Stimulated activated CD4-positive, alpha-beta T cell treated with anti-CD3 and anti-CD28 coated beads, Interleukin-15, amount 100 ng/mL, for 24 hours (primary cell): ENCODE measurements at places on chromosomes 4 and X.

DNA sequence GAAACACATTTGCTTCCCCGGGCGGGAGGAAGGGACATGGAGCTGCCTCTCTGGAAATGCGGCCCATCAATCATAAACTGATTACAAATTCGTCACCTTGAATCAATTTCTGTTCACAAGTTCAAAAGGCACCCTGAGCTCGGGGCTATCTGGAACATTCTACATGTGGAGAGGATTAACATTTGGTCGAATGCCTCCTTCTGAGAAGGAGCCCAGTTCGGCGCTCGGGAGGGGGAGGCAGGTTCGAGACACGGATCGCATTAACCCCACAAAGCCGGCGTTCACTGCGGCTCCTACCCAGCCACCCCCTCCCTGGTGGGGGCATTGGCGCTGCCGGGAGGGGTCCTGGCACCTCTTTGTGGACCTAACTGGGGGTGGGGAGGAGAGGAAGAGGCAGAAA lies 108.0 kb downstream of the CPZ start:
- no peak for DNase-seq

- no peak for DNase-seq
These were observed at the start of gene CLNK for GRCh38 chr4:10684631-10685030. CLNK (minus strand) TSS chr4:10684768; CDS start chr4:10667869, 16,899 bp downstream.

- no peak for DNase-seq
These were observed 61.1 kb downstream of the IQCM start for GRCh38 chr4:149754526-149754925.

GRCh38 chr4:58456727-58457384 lies 1346.7 kb upstream of the IGFBP7 start:
- DNase-seq: no peak

DNA sequence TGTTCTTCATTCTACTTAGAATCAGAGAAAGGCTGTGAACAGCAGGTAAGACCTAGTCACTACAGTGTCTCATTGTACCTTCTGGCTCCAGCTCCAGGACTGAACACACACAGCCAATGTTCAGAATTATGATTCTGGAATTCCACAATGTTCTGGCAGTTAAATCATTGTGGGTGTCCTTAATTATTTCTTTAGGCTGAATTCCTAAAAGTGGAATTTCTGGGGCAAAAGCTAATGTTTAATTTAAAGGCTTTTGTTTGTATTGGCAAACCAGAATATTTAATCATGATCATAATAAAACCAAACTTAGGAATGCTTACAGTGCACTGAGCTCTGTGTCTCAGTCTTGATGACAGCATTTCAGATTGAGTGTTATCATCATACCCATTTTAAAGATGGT lies 67.0 kb upstream of the FAT1 start:
- no peak for DNase-seq

GRCh38 chr4:186105647-186106321 lies 1.3 kb downstream of the FAM149A start:
- no peak for DNase-seq

DNA sequence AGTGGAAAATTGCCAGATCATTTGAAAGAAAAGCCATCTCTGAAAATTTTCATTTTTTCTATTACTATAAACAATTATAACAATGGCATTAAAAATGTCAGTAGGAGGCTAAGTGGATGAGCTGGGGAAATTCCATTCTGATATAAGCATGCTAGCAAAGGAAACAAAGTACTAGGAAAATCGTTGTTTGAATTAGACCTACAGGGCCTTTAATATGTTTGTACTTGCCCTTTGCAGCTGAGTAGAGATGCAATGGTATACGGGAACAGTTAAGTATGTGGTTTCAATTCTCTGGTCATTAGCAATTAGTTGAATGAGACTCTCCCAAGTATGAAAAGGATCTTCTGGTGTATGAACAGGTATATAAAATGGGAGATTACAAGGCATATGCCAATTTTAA lies 452.2 kb downstream of the PCDH11X start:
- no peak for DNase-seq

DNA sequence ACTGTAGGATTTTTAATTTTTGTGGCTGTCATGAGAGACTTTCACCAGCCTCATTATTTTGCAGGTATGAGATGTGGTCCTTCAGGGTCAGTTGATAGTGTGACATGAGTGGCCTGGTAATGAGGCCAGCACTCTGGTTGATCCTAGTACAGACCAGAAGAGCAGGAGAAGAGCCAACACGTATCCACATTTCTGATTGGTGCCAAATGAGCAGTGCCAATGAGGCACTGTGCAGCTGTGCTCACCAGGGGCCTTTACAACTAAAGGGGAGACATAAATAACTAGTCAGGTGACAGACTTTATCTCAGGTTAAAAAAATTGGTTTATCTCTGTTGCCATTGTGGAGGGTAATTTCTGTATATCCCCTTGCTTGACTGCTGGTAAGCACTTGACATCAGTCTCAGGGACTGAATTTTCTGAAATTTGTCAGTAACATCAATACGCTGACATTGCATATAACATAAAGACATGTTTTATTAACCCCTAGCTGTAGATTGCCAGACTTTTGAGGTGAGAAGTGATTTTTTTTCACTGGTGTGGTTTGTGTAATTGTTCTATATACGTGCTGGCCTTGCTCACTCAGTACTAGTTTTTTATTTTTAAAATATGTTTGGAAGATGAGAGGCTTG lies 101.2 kb downstream of the AFF1 start:
- no peak for DNase-seq

- DNase-seq: no peak
These were observed 83.6 kb downstream of the TSPAN5 start for GRCh38 chr4:98574816-98575215.

- DNase-seq: no peak
These were observed 79.2 kb downstream of the F11 start for GRCh38 chr4:186345184-186345583.

GRCh38 chr4:70315928-70316327 lies 18.9 kb upstream of the CABS1 start:
- no peak for DNase-seq

DNA sequence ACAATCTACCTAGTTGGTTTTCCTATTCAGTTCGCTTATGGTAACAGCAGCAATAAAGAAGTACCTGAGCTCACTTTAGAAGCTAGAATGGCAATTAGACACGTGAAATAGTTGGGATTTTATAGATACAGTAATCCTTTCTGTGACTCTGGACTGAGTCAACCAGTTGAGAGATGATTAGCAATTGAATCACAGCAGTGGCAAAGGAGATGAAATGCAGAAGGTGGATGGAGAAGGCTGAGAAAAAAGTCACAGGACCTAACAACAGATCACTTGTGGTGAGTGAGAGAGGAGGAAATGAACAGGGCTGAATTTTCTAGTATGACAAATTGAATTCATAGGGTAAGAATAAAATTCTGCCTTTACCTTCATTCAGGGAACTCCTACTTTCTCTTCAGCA lies 197.1 kb upstream of the MAGEB18 start:
- DNase-seq: no peak

- DNase-seq: no peak
These were observed 138.2 kb upstream of the HUWE1 start for GRCh38 chrX:53824686-53825085.

GRCh38 chr4:183191630-183192029 lies 92.6 kb downstream of the WWC2 start:
- DNase-seq: no peak

DNA sequence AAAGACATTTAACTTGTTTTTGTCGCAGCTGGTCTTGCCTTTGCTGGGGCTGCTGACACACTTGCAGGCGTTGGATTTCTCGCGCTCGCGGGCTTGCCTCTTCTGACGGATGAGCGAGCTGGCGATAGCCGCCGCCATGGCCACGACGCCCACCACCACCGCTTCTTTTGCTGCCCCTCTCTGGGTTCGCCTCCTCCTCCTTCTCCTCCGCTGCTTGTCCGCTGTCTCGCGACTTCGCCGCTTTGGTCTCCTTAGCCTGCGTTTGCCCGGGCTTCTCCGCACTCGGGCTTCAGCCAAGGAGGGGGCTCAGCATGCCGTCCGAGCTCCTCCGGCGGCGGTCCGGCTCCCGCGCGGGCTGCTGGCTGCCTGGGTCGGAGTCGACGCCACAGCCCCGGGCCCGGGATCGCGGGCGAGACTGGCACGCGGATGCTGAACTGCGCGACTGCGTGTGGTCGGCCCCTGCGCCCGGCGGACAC lies 613 bp downstream of the FGF13 start:
- DNase-seq: peak; percentile 0

GRCh38 chr4:32847461-32847860 lies 2127.3 kb downstream of the PCDH7 start:
- no peak for DNase-seq

DNA sequence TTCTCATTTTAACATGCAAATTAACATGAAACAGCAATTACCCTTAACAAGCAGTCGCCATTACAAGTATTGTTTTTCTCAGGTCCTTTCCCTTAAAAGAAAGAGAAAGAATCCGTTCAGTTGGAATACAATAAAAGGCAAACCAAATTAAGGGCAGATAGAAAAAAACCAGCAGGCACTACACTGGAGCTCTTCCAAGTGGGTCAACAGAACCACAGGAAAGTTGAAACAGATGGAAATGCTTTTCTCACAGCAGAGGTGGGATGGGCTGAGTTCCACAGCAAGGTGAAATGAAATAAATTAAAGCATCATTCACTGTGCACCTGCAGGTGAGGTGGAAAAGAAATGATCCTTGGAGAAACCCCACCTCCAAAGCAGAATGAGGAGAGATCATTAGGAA lies 102.6 kb downstream of the APBB2 start:
- DNase-seq: no peak

- DNase-seq: peak; percentile 61
These were observed 28.9 kb downstream of the SNX25 start for GRCh38 chr4:185238215-185238681.

GRCh38 chr4:8227201-8227770 lies 28.2 kb downstream of the SH3TC1 start:
- DNase-seq: no peak

DNA sequence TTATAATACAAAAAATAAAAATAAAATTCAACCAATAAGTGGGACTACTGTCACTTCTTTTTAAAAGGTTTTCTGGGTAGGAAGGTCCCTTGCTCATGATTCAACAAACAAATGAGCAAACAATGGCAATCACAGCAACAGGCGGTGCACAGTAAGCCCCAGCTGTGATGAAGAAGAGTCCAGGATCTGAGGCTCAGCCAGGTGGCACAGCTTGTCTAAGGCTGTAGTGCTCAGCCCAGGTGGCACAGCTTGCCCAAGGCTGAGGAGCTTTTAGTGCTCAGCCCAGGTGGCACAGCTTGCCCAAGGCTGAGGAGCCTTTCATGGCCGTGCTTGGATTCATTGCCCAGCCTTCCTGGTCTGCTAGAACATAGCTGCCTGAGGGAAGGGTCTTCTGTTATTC lies 75.0 kb downstream of the ZFYVE28 start:
- no peak for DNase-seq
